Activated T-helper 1 cell treated with Interleukin-2 at 50 U/mL for 16 hours (primary cell): ENCODE measurements at places on chromosomes 4 and X.

DNA sequence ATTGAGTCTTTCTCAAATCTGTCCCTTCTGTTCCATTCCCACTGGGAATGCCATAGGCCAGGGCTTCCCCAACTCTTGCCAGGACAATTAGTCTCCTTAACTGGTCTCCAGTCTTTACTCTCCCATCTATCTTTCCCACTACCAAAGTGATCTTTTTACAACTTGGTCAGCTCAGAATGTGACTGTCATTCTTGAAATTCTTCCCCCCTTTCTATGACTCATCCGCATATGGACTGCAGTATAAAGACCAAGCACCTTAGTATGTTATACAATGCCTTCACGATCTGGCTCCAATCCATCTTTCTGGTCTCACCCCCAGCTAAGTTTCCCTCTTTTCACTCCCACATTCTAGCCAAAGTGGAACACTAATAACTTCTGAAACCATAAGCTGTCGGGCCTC is 383.8 kb downstream of the OPHN1 start:
- no peak for DNase-seq

- DNase-seq, result no peak
Observed at GRCh38 chr4:146916479-146917076, 29.1 kb downstream of the TTC29 start.

- DNase-seq, result no peak
Observed at GRCh38 chr4:177182166-177182565, 127.5 kb upstream of the NEIL3 start.

- peak; percentile 65 for DNase-seq
Observed at GRCh38 chrX:65667503-65668376, at the start of gene MSN. TSS of gene MSN (plus strand) at chrX:65667654. CDS start at chrX:65667842, 188 bp downstream.

- no peak for DNase-seq
Observed at GRCh38 chr4:92455951-92456350, 152.2 kb downstream of the GRID2 start.

GRCh38 chr4:1572010-1572385 is 112.1 kb downstream of the FAM53A start:
- DNase-seq, result no peak

- no peak for DNase-seq
Observed at GRCh38 chrX:83008415-83008814, 499.7 kb upstream of the POU3F4 start.

- no peak for DNase-seq
Observed at GRCh38 chrX:52341493-52341892, 27.3 kb upstream of the XAGE2 start.

DNA sequence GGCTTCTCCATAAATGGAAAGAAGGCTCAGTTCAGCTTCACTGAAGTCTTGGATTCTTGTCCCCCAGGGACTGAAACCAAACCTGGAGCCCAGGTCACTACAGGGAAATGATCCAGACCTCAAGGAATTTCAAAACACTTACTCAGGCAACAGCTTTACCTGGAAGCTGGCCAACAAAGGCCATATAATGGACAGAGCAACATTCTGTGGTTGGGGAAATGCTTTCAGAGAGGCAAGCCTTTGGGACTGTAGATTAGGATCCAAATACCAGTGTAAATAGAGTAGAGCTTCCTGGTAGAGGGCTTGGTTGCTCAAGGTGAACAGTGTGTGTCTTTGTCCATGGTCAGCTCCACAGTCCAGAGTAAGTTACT is 57.0 kb upstream of the PROM1 start:
- no peak for DNase-seq

- no peak for DNase-seq
Observed at GRCh38 chr4:80592950-80593349, 257.4 kb downstream of the CFAP299 start.

GRCh38 chr4:41540687-41541086 is 2.7 kb downstream of the LIMCH1 start:
- no peak for DNase-seq

GRCh38 chrX:107448998-107449835 is at the start of gene FRMPD3:
TSS of gene FRMPD3 (plus strand) at chrX:107449652. CDS start at chrX:107526589, 76,937 bp downstream.
- DNase-seq, result no peak

GRCh38 chr4:119657111-119657611 is 28.6 kb upstream of the PDE5A start:
- no peak for DNase-seq

DNA sequence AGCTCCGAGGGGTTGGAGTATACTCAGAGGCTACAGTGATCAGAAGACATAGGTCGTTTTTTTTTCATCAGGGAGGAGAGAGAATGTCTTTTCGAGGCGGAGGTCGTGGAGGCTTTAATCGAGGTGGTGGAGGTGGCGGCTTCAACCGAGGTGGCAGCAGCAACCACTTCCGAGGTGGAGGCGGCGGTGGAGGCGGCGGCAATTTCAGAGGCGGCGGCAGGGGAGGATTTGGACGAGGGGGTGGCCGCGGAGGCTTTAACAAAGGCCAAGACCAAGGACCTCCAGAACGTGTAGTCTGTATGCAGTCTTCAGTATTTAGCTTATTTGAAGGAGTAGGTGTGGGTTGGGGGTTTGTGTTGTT is 500 bp downstream of the GAR1 start:
- DNase-seq, result peak; percentile 14

DNA sequence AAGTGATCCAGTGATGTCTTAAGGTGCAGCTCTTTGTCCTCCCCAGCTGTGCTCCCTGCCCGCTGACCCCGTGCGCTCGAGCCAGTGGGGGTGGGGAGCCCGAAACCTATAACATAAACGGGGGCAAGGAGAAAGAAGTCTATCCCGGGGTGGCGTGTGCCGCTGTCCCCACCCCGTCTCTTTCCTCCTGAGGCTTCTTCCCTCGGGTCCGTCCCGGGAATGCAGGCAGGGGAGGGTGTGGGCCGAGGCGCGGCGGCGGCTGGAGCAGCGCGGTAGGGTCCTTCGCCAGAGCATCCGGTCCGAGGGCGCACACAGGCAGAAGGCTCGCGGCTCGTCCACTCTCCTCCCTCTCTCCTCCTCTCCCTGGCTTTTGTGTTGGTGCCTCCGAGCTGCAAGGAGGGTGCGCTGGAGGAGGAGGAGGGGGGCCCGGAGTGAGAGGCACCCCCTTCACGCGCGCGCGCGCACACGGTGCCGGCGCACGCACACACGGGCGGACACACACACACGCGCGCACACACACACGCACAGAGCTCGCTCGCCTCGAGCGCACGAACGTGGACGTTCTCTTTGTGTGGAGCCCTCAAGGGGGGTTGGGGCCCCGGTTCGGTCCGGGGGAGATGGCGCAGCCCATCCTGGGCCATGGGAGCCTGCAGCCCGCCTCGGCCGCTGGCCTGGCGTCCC is at the start of gene RAB33A:
TSS of gene RAB33A (plus strand) at position 517 of the 681 bp plus-strand sequence. CDS start at position 618, 101 bp downstream.
- DNase-seq, result peak; percentile 28

GRCh38 chrX:15606136-15606535 is 5.4 kb upstream of the ACE2 start:
- DNase-seq, result no peak

DNA sequence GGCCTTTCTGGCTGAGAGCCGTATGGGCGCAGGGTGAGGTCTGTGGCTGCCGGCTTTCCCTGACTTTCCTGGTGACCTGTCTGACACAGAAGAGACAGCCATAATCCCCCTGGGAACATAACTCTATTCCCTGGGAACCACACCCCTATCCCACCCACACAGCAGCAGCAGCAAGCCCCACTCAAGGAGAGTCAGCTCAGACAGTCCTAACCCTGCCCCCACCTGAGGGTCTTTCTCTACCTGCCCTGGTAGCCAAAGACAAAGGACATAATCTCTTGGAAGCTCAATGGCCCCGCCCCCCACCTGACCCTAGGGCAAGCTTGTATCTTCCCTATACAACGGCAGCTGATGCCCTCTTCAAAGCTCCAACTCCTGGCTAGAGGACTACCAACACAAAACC is 74.6 kb downstream of the PABPC4L start:
- DNase-seq, result no peak

DNA sequence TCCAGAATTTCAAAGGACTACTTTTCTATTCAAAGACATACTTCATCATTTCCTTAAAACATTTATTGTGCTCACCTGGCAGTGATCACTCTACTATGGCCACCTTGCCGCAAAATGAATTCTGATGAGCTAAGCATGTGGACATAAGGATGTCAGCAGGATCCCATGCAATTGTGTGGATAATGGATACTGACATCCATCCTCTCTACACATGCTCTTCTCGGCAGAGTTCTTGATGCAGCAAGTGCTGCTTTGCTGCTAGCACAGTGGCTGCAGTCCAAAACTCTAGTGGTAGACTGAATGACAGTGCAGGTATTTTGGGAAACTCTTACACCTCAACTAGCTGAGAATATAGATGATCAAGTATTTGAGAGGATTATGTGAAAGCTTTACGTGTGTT is 168.0 kb downstream of the BANK1 start:
- no peak for DNase-seq

DNA sequence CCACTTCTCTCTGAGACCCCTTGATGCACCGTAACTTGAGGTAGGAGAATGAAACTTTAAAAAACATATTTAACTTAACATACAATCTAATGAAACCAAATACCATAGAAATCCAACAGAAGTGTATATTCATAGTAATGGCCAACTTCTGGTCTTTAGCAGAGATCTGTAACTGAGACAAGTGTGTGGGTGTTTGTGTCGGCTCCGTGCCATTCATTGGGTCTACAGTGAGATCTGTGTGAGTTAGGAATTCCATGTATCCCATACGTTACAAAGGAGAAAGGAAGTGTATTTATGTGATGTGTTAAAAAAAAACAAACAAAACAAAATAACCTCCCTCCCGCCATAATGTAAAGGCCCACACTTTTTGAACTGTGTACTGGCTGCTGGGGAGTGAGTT is 348.0 kb upstream of the NR3C2 start:
- DNase-seq, result no peak

- DNase-seq, result no peak
Observed at GRCh38 chr4:91025241-91026148, 898.3 kb downstream of the CCSER1 start.

- DNase-seq, result no peak
Observed at GRCh38 chr4:38495446-38495845, 168.6 kb upstream of the KLF3 start.

GRCh38 chr4:16728111-16728510 is 170.3 kb downstream of the LDB2 start:
- DNase-seq, result no peak

DNA sequence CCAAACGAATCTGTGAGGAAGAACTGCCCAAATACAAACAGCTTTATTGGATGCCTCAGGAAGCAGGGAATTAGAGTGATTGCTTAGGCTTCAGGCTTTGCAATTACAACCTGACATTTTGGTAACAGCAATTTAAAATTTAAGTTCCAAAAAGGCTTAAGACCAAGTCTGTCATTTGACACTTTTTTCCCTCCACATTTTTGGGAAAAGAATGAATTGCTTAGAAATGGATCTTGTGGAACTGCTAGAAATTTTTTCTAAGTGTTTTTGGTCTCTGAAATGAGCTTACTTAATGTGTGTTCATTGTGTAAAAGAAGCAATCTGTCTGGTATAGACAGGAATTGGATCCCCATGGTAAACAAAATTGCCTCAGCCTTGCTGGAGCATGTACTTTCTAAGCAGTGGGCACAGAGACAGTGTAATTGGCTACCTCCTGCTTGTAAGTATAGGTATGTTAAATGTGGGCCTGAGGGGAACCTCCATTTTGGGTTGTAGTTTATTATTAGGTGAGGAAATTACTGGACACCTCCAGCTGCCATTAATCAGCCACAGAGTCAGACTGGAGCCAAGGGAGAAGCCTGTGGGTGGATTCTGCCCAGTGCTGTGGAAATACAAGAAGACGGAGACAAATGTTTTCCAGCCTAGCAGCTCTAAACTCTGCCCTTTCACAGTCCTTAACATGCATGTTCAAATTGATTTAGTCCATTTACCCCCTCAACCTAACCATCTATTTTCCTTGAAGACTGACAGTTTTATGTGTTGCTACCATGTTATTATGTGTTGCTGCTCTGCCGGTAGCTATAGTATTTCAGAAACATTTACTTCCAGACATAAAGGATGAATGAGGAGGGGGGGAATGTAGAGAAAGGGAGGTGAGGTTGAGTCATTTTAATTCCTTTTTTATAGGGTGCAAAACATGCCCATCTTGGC is 473.0 kb downstream of the SPRY1 start:
- no peak for DNase-seq

- no peak for DNase-seq
Observed at GRCh38 chr4:62627141-62627540, 1427.0 kb downstream of the ADGRL3 start.
